ENCODE measurements at places on chromosomes 4 and X.

DNA sequence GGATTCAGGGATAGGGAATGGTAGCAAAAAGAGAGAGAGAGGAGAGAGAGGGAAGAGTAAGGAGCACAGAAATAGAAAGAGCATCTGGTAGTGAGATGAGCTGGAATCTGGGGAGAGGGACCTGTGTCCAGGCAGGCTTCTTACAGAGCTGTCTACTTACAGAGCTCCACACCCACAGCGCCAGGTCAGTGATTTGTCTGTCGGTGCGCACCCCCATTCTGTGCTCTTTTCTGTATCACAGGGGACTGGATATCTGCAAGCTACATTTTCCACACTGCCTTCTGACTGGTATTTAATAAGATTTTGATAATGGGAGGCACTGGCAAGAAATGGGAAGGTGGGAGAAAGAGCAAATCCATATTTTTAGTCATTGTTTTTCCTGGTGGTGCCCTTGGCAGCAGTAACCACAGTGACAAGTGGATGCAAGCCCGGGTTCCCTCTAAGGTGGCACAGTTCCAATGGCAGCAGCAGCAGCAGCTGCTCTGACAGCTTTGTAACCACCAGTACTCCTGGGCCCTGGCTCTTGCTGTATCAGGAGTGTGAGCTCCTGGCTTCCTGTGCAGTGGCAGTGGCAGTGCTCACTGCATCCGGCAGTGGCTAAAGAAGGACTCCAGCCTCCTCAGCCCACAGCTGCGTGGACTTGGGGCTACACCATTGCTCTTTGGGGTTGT lies 300.5 kb downstream of the TRIML1 start:
- DNase-seq = no peak

DNA sequence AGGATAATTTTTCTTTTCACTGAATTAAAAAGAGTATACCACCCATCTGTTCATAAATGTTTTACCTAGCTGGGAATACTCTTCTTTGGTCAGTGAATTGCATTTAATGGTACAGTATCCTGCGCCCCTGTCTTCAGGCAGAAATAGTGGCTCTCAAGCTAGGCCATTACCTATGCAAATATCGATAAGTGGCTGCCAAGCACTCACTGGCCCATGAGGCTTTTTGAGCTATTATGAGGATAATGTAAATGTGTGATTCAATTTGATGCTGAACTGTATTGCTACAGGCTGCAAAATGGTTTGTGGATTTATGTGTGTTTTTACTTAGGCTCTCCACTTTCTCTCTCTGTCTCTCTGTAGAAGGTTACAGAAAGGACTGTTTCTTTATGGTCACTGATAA lies 30.1 kb upstream of the MTMR1 start:
- no peak for DNase-seq

GRCh38 chrX:85627363-85627762 lies 247.9 kb upstream of the POF1B start:
- DNase-seq = no peak

GRCh38 chrX:38627683-38628082 lies 66.3 kb downstream of the TSPAN7 start:
- no peak for DNase-seq

DNA sequence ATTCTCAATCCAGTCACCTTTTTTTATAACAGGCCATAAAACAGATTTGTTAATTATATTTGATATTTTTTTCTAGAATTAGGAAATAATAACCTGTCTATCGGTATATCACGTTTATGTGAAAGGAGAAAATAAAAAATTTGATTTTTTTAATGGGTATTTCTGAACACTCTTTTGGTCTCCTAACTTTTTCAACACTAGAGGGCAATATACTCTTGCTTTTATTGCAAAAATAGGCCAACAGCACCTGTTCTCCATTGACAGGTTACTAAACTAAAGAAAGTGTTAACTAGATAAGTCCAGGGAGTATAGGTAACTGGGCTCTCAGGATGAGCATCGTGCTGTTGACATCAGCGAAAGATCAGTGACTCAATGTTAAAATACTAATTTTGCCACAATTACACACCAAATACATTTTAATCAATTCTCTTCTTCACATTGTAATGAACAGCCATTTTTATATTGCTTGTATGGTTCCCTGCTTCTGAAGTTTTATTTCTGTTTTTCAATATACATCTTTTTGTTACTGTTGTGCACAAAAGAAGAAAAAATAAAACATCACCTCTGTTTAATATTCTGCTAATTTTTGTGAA lies 22.8 kb downstream of the NDST4 start:
- no peak for DNase-seq

- no peak for DNase-seq
Measured at GRCh38 chrX:130012683-130013082, 30.2 kb downstream of the BCORL1 start.

DNA sequence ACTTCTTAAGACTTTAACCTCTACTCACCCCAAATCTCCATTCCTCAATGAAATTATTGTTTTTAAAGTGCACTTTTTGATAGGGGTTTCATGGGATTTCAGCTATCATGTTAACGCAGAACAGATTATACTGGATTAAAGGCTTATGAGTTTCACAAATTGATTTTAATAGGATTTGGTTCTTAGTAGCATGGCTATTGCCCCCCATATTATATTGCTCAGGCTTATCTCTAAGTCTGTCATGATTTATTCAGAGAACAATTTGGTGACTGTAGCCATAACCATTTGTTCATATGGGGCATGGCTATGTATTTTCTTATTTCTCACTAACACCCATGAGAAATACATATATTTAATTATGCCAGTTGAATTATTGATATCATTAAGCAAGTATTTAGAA lies 57.0 kb downstream of the MND1 start:
- no peak for DNase-seq

- no peak for DNase-seq
Measured at GRCh38 chr4:23952258-23952657, 62.4 kb upstream of the PPARGC1A start.

DNA sequence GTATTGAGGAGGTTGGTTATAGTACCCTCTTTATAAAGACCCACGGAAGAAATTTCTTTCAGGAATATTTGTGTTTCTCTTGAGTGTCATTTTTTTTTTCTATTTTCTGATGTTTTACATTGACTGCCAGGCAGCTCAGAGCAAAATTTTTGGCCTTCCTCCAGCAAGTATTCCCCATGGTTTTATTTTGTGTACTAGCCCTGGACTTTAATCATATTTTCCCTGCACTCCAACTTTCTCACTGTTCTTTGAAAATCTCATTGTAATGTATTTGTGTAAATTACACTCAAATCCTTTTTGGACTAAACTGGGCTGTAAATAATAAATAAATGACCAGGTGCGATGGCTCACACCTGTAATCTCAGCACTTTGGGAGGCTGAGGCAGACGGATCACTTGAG lies 45.6 kb upstream of the USP46 start:
- no peak for DNase-seq

DNA sequence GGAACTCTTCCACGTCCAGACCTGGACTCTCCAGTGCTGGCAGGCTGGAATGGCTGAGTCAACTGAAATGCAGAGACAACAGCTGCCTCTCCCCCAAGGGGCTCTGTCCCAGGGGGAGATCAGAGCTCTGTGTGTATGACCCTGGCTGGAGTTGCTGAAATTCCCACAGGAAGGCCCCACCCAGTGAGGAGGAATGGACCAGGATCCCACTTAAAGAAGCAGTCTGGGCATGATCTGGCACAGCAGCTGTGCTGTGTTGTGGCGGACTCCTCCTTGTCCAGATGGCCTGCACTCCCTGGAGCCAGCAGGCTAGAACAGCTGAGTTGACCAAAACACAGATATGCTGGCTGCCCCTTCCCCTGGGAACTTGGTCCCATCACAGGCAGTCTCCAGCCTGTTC lies 25.4 kb downstream of the C4orf17 start:
- peak; percentile 87 for DNase-seq

- no peak for DNase-seq
Measured at GRCh38 chrX:34503119-34503518, 154.0 kb downstream of the TMEM47 start.

- peak; percentile 73 for DNase-seq
Measured at GRCh38 chrX:18424482-18425198, 768 bp upstream of the CDKL5 start.

DNA sequence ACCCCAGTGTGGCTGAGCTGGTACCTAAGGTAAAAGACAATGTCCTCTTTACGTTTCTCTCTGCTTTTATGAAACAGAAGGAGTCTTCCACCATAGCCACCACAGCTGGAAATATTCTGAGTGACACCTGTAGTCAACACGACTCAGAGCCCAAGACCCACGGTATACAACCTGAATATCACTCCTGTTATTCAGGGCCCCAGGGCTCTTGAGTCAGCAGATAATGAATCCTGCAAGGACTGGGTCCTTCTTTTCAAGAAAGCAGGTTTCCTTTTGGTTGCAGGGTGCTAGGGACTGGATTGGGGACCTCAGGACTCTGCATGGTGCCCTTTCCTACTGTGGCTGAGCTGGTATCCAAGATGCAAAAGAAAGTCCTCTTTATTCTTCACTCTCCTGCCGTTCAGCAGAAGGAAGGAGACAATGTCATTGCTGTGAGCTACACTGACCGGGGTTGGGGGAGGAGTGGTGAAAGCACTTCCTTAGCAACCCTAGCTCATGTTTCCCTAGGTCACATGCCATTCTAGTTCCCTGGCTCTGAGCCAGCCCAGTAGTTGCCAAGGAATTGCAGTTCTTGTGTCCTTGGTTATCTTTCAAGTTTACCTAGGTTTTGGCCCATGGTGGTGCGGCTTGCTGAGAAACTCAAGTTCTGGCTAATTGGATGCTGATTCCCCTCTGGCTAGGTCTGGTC lies 23.7 kb upstream of the UNC5C start:
- no peak for DNase-seq

DNA sequence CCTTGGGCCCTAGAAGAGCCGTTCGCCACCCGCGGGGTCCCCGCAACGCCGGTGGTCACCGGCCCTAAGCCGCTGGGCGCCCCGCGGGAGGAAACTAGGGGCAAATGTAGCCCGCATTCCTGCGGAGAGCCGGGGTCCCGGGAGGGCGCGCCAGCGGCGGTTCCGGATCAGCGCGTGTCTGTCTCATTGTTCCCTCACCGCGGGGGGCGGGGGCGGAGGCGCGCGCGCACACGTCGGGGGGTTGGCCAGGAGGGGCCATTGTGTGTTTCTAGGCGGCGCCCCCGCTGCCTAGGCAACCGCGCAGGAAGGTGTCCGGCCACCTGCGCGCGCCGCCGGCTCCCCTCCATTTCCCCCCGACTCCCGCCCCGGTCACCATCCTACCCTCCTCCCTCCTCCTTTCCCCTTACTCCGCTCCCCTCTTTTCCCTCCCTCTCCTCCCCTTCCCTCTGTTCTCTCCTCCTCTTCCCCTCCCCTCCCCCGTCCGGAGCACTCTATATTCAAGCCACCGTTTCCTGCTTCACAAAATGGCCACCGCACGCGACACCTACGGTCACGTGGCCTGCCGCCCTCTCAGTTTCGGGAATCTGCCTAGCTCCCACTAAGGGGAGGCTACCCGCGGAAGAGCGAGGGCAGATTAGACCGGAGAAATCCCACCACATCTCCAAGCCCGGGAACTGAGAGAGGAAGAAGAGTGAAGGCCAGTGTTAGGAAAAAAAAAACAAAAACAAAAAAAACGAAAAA lies 789 bp upstream of the DDX3X start:
- peak; percentile 79 for DNase-seq

GRCh38 chr4:182240161-182241130 lies 2.8 kb upstream of the TENM3 start:
- no peak for DNase-seq

GRCh38 chr4:187921946-187922623 lies 73.5 kb upstream of the ZFP42 start:
- no peak for DNase-seq

DNA sequence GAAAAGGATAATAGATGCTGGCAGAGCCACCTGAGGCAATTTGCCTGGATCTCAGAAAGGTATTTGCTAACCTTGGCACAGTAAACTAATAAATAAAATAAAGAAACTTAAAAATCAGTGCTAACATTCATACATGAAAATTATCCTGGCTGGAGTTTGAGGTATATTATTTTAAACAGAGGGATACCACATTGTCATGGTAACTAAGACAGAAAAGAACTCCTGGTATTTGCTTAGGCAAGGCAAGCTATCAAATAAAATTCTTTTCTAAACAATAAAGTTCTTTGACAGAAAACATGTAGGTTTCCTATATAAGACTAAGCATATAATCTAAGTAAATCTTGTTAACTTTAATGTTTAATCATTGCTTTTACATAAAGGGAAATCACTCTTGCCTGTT lies 218.8 kb downstream of the MAGEB17 start:
- DNase-seq = no peak

GRCh38 chr4:170001745-170002267 lies 24.4 kb downstream of the MFAP3L start:
- DNase-seq = no peak

DNA sequence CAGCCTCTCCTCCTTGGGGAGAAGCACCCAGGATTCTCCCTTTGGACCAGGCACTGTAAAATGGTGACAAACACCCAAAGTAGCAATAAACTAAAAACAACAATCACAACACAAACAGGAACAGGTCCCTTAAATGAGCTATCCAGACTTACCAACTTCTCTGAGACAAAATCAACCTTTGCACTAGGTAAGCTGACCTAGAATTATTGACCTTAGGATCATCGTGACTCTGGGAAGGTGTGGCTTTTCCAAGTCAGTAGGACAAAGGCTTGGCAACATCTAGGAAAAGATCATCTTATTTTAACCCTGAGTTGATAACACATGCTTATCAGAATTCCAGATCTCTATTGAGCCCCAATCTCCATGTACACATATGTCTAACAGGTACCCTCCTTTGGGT lies 166.7 kb downstream of the PRDM5 start:
- no peak for DNase-seq

DNA sequence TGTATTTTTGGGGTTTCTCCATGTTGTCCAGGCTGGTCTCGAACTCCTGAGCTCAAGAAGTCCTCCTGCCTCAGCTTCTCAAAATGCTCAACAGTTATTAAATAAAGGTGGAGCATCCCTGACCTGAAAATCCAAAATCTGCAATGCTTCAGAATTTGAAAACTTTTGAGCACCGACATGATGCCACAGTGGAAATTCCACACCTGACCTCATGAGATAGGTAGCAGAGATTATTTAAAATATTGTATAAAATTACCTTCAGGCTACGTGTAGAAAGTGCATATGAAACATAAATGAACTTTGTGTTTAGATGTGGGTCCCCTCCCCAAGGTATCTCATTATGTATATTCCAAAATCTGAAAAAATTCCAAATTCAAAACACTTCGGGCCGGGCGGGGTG lies 42.7 kb upstream of the PDGFRA start:
- no peak for DNase-seq

GRCh38 chrX:8364369-8365141 lies 100.1 kb upstream of the VCX3B start:
- DNase-seq = peak; percentile 39

DNA sequence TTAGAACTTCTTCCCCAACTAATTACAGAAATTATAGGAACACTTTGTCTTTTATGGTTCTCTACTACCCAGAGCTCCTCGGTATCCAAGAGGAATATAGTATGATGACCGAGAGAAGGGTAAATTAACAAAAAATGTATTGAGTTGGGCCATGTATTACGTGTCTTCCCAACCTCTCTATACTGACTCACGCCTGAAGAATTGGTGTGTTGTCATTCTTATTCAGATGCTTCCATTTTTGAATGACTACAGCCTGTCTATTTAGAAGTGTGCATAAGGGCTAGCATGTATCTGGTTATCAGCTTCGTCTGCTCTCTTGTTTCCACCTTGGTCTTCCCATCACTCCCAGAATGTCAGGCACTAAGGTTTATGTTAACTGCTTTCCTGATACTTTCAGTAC lies 24.5 kb upstream of the SCD5 start:
- no peak for DNase-seq

All from glutamatergic neuron (in vitro differentiated cells).